ENCODE measurements at places on chromosomes 2 and 18.
A peak's percentile ranks its signal among the peaks of the same experiment; 100 is the strongest.

GRCh38 chr18:63302220-63302619 lies 17.3 kb downstream of the BCL2 start:
- DNase-seq, result no peak

DNA sequence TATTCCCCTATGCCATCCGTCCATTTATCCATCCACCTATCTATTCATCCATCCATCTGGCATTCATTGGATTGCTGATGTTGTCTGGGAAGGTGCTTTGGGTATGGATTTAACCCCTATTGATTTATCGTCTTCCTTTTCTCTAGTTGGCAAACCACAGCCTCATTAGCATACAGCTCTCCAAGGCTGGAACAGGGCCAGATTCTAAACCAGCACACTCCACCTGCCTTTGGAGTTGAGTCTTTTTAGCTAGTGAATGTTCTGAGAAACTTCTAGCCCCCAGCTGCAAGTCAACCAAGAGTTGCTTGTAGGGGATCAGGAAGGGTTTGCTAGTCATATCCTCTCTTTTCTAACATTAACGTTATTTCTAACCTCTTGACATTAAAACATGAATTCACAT lies 90.7 kb downstream of the NRP2 start:
- no peak for DNase-seq

- no peak for DNase-seq
These were observed 155.0 kb upstream of the OTX1 start for GRCh38 chr2:62895632-62896009.

DNA sequence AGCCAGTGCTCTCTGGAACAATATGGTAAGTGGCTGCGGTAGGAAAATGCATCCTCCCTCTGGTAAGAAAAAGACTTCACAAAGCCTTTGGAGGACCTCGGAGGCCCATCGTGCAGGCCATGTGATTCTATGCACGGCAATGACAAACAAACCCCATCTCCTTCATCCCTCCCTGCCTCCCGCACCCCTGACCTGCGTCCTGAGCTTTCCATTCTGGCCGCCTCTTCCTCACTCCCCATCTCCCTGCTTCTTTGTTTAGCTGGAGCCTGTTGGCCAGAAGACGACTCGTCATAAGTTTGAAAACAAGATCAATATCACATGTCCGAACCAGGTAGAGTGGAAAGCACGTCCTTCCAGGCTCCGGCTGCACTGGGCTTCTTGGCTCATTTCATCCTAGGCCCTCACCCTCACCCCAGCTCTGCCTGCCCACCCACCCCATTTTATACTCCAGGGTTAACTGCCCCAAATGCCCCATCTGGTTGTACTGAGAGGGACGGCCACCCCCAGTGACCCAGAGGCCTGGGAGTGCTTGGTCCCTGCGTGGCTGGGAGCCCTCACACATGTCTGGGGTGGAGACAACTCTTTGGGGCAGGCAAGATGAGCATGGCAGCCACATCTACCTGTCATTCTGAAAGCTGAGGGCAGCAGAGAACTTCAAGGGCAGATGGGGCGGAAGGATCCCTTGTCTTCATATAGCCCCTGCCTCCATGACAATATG lies 94.0 kb downstream of the PLB1 start:
- DNase-seq, result no peak

GRCh38 chr2:211860224-211860623 lies 678.4 kb downstream of the ERBB4 start:
- no peak for DNase-seq

DNA sequence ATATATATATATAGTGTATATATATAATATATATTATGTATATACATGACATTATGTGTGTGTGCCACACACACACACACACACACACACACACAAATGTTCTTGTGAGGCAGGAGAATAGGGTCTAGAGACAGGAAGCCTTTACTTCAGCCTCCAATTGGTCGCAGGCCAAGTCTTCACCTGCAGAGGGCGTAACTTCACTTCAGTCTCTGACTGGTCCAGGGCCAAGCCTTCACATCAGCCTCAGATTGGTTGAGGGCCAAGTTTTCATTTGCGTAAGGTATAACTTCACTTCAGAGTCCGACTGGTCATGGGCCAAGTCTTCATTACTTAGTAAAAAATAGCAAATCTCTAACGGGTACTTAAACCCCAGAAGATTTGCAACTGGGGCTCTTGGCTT lies 13.2 kb upstream of the SS18 start:
- DNase-seq, result no peak

DNA sequence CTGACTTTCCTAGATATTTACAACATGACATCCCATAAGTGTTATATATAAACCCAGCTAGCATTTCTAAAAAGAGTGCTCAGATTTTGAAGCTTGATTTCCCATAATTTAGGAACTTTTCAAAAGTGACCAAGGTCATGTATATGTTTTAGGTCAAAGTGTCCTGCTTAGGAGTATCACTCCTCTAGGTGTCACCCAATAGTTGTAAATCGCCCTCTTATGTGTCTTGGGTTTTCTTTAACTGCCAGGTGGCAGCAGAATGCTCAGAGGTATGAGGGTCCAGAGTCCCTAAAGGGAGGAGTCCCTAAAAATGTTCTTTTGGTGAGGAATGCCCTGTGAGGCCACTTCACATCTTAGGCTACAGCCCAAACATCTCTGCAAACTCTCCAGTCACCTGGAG lies 358.3 kb downstream of the CELF4 start:
- no peak for DNase-seq

GRCh38 chr2:45892757-45893156 lies 241.3 kb downstream of the PRKCE start:
- DNase-seq, result no peak

DNA sequence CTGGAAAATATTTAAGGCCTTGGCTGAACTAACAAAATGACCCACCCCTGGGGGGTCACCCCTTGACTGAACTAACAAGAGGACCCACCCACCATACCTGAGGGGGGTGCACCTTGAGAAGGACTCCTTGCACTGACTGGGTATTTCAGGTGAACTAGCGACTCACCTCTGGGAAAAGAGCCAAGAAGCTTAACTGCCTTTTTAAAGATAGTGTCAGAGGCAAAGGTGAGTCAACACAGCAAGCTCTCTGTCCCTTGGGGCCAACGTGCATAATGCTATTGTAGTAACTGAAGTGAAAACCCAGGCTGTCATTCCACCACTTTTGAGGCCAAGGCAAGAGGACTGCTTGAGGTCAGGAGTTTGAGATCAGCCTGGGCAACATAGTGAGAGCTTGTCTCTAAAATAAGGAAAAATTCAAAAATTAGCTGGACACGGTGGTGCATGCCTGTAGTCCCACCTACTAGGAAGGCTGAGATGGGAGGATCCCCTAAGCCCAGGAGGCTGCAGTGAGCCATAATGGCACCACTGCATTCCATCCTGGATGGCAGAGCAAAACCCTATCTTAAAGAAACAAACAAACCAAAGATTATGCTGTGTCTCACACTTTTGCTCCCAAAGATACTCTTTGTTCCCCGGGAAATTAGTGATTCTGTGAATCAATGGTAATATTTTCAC lies 36.4 kb upstream of the ZCCHC2 start:
- DNase-seq, result no peak

DNA sequence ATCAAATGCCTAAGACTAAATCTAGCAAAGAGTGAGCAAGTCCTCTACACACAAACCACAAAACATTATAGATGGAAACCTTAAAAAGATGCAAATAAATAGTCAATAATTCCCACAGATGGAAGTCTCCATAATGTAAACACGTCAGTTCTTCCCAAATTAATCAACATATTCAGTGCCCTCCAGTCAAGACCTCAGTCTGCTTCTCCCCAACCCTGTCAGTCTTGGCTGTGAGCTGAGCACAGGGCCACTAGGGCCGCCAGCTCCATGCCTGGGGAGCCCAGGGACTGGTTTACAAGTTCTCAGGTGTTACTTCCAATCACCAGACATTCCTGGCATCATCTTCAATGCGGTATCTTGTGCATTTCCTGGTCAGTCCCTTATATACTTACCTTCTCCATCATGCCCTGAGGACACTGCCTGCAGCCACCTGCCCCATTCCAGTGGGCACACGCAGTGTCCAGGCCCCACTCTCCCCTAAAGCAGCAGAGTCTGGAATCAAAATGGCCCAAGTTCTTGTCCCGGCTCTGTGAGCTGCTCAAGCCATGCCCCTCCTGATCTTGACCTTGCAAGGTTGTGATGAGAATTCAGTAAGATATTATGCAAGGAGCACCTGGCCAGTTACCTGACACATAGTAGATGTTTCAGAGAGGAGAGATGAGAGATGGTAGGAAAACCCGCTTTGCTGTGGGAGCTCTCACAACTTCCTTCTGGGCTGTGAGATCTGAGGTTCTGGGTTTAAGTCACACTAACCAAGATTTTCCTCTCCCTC lies 207.9 kb upstream of the RAB6C start:
- DNase-seq, result no peak

DNA sequence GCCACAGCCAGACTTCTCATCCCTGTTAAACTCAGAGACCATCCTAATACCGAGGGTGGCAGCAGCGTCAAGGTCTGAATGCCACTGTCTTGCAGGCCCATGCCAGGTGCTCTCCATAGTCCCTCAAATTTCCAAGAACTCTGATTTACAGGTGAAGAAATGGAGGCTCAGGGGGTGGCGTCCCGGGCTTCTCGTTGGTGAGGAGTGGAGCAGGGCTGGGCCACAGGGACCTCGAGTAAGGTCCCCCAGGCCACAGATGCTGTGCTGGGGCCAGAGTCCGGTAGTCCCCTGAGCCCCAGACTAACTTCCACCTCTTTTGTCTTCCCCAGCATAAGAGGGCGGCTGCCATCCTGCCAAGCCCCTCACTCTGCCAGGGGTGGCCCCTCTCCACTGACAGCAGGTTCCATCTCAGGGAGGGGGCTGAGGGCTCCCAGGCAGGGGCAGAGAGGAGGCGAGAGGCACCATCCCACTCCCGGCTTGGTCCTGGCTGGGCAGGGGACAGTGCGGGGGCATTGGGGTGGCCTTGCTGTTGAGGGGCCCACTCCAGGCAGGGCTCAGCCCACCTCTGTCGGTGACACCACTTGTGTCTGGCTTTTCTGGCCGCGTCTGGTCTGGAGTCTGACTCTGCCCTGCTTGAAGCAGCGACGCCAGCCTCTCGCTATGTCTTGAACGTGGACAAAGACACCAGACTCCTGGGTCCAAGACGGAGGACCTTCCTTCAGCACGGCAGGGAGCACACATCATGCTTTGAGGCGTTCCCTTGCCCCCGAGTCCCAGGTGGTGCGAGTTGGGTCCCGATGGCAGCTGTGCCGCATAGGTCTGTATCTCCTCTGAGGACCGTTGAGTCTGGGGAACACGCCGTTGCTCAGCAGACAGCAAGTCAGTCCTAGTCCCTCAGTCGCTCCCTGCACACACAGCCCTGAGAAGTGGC lies 15.9 kb upstream of the KLHL30 start:
- no peak for DNase-seq

- DNase-seq, result no peak
These were observed 57.0 kb upstream of the TXNDC2 start for GRCh38 chr18:9828506-9829396.

GRCh38 chr2:54775710-54776109 lies 52.2 kb downstream of the EML6 start:
- no peak for DNase-seq

DNA sequence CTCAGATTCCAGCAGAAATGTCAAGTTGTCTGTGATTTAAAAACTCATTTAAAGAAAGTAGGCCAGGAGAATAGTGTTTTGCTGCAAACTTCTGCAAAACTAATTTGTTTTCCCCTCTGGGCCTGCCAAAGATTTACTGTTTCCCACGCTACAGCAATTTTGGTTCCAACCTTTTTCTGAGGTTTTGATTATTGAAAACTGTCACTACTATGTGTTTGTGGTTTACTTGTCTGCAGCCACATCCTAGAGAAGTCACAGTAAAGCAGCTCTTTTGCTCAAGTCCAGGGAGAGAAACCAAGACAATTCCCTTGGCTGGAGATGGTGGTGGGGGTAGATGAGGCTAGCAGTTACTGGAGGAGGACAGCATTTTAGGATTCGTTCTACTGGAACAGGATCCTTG lies 12.8 kb downstream of the IL1R2 start:
- no peak for DNase-seq

DNA sequence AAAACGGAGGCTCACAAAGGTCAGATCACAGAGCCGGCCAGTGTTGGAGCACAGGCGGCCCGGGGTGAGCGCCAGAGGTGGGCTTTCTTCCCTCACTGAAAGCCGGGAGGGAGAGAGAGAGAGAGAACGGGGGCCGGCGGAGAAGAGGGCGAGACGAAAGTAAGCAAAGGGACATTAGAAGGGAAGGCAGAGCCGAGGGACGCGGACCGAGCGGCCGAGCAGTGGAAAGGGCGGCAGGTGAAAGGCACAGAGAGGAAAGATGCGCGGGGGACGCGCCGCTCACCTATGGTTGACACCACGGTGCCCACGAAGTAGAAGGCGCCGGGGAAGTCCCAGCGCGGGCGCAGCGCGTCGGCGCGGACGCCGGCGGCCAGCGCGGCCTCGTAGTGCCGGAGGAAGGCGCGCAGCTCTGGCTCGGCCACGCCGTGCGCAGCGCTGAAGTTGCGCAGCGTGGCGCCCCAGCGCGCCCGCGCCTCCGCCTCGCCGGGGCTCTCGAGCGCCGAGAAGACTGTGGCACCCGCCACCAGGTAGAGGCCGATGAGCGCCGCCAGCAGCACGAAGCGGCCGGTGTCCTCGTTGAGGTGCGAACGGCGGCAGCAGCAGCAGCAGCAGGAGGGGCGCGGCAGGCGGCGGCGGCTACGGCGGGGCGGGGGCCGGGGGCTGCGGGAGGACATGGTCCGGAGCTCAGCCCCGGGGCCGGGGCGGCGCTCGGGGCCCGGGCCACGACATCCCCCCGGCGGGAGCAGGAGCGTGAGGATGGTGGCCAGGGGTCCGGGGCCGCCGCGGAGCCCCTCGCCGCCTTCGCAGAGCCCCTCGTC lies 166.9 kb downstream of the MSH2 start:
- no peak for DNase-seq

GRCh38 chr2:222979484-222979883 lies 72.5 kb upstream of the KCNE4 start:
- no peak for DNase-seq

GRCh38 chr2:131094463-131095281 lies 1.4 kb upstream of the FAM168B start:
- DNase-seq, result no peak

DNA sequence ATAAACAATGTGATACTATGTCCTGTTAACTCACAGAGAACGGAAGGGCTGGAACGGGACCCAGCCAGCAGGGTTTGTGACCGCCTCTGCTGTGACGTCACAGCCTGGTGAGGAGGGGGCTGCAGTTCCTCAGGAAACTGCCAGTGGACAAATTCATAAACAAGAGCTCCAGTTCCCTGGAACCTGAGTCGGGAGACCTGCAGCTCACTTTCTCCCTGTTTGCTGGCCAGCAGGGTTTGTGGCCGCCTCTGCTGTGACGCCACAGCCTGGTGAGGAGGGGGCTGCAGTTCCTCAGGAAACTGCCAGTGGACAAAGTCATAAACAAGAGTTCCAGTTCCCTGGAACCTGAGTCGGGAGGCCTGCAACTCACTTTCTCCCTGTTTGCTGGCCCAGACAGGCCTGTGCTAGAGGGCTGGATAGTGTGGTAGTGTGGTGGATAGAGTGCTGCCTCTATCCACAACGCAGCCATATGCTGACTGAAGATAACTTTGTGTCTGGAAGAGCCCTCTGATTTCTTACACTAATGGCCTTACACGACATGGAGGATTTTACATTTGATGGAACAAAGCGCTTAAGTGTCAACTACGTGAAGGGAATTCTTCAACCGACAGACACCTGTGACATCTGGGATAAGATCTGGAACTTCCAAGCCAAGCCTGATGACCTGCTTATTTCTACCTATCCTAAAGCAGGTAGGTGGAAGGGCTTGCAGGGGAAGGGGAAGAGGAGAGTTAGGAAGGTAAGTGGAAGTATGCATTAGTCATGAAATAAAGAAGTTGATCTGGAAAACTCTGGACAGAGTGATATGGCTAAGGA lies at the start of gene SULT1C4:
SULT1C4 (plus strand) TSS at position 140 of the 816 bp plus-strand sequence; CDS start at position 524, 384 bp downstream.
- peak; percentile 88 for DNase-seq

All from left forelimb (tissue), 1 donor.